Naive thymus-derived CD8-positive, alpha-beta T cell (primary cell): ENCODE measurements at places on chromosomes 5 and 9. TPM values are rescaled to one million over a fixed set of nuclear protein-coding genes. Genes with fewer than 3 reads are reported as not detected.

WNT8A gene
- total RNA-seq = not detected

OTULIN gene
- 68.1 TPM for total RNA-seq

PCDHGC5 gene
- total RNA-seq = not detected

CXCL14 gene
- not detected for total RNA-seq

FAT2 gene
- not detected for total RNA-seq

GNA14 gene
- total RNA-seq = not detected

GPRIN1 gene
- not detected for total RNA-seq

HACD4 gene
- 12.6 TPM for total RNA-seq

CEP120 gene
- total RNA-seq = 70.6 TPM

SPAG8 gene
- total RNA-seq = 7.0 TPM

ANKRD34B gene
- not detected for total RNA-seq

SHROOM1 gene
- total RNA-seq = not detected

PCDHGA3 gene
- total RNA-seq = not detected

GABRA6 gene
- total RNA-seq = not detected

GMCL2 gene
- not detected for total RNA-seq

BARHL1 gene
- total RNA-seq = not detected

ORM2 gene
- not detected for total RNA-seq

SLC46A2 gene
- total RNA-seq = not detected

AFAP1L1 gene
- 0.13 TPM for total RNA-seq

SPINK4 gene
- not detected for total RNA-seq

N4BP3 gene
- total RNA-seq = 7.0 TPM

PPP6C gene
- 51.9 TPM for total RNA-seq

ZNF608 gene
- 0.66 TPM for total RNA-seq

ADGRD2 gene
- total RNA-seq = not detected

GKAP1 gene
- total RNA-seq = 17.5 TPM

NRARP gene
- total RNA-seq = 2.5 TPM

SERINC5 gene
- 182 TPM for total RNA-seq

PCYOX1L gene
- 47.0 TPM for total RNA-seq

RXFP3 gene
- not detected for total RNA-seq

NR2F1-AS1 gene
- total RNA-seq = not detected

F2RL2 gene
- not detected for total RNA-seq

IL17B gene
- total RNA-seq = not detected

LCN15 gene
- total RNA-seq = not detected

EIF4EBP3 gene
- total RNA-seq = 27.3 TPM

CCDC183 gene
- total RNA-seq = 1.4 TPM

CBY3 gene
- not detected for total RNA-seq

GTF3C5 gene
- 81.2 TPM for total RNA-seq

INVS gene
- 20.1 TPM for total RNA-seq

HMMR gene
- total RNA-seq = 0.47 TPM

CTSL gene
- total RNA-seq = 27.3 TPM

GABRP gene
- not detected for total RNA-seq

AFF4 gene
- total RNA-seq = 70.3 TPM

IL4 gene
- total RNA-seq = not detected

TAS2R1 gene
- total RNA-seq = not detected

PCDHGB2 gene
- 0.47 TPM for total RNA-seq
